ENCODE measurements at places on chromosomes 7 and 10. TPM values are rescaled to one million over a fixed set of nuclear protein-coding genes. Genes with fewer than 3 reads are reported as not detected.

GRCh38 chr7:45576249-45576929 lies 2.2 kb downstream of the ADCY1 start:
- DNase-seq, result no peak

GRCh38 chr7:84981055-84981976 lies 205.5 kb downstream of the SEMA3D start:
- DNase-seq, result no peak

GRCh38 chr10:68171539-68172080 lies 60.3 kb downstream of the ATOH7 start:
- no peak for DNase-seq

DNA sequence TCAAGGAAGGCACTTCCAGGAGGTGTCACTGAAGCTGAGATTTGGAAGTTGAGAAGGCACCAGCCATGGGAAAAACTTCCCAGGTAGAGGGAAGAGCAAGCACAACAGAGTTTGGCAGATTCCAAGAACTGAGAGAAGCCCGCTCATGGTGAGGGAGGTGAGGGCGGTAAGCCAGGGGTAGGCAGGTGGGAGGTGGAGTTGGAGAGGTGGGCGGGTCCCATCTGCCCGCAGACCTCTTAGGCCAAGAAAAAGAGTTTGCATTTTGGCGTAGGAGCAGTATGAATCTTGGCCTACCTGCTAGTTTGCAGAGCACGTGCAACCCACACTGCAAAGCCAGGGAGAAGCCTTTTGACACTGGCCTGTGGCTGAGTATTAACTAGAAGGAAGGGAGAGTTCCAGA lies 18.8 kb downstream of the FRMPD2 start:
- DNase-seq, result no peak

GRCh38 chr10:89362929-89363328 lies 14.9 kb upstream of the IFIT1B start:
- no peak for DNase-seq

GRCh38 chr10:11381023-11381422 lies 230.4 kb downstream of the USP6NL start:
- no peak for DNase-seq

DNA sequence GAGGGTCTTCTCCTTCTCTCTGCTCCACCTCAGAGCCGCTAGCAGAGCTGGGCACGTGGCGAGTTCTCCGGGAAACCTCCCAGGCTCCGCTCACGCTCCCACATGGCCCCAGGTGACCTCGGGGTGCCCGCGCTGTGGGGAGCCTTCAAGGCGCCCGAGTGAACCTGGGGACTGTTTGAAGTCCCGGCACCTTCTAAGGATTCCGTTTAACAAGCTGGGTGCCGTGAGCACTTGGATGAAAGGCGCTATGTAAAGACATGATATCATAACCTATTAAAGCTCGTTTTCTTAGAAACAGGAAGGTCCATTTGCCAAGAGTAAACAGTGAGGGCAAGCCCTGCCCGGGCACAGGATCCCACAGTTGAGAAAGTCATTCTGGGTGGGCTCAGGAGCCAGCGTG lies 15.8 kb upstream of the MYL10 start:
- DNase-seq, result peak; percentile 23

The CDK1 gene
- polyA plus RNA-seq, result 1.9 TPM

- DNase-seq, result no peak
Observed at GRCh38 chr10:36188461-36188860, 546.4 kb upstream of the FZD8 start.

- DNase-seq, result no peak
Observed at GRCh38 chr7:111697771-111698170, 135.5 kb upstream of the IMMP2L start.

The MRC1 gene
- polyA plus RNA-seq, result 32.7 TPM

The VAX1 gene
- polyA plus RNA-seq, result not detected

The SFTPA1 gene
- not detected for polyA plus RNA-seq

DNA sequence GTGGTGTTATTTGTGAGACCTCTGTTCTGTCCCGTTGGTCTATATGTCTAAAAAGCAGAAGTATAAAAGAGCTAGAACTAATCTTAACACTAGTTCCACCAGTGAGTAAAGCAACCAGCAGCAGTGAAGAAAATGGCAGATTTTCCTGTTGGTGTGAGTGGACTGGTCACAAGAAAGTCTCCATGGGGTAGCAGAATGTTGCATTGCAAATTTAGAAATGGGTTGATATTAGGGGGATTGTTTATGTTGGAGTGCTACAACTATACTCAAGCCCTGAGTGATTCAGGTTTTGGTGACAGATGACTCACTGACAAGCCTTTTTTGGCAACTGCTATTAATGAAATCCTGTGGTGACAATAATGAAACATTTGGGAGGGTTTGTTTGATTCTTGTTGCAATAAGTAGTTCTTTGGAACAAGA lies 5.6 kb downstream of the AVL9 start:
- no peak for DNase-seq

The TSC22D4 gene
- 49.6 TPM for polyA plus RNA-seq

DNA sequence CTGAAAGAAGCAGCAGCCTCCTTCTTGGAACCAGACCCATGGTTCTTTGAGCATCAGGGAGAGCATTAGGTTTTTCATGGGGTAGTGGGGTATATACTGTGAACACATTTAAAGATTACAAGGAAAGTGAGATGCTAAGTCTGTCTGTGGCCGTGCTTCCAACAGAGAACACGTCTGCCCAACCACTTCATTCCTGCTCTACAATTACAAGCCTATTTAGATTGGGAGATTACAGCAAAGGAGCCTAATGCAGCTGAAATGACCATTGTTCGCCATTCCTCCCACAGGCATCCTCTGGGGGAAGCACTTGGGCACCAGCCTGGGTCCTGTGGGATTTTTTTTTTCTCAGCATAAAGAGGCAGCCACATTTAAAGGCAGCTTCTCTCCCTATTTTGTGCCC lies 536.4 kb downstream of the XPNPEP1 start:
- DNase-seq, result peak; percentile 6

The CHRM2 gene
- 24.1 TPM for polyA plus RNA-seq

The SLC39A12 gene
- 0.04 TPM for polyA plus RNA-seq

- DNase-seq, result no peak
Observed at GRCh38 chr7:105389889-105390288, 1.2 kb upstream of the SRPK2 start.

GRCh38 chr7:157757776-157758467 lies 421.1 kb downstream of the DNAJB6 start:
- no peak for DNase-seq

GRCh38 chr7:127844707-127845331 lies 186.4 kb downstream of the LRRC4 start:
- DNase-seq, result no peak

GRCh38 chr10:116796910-116797513 lies 52.3 kb upstream of the ENO4 start:
- peak; percentile 26 for DNase-seq

The TAS2R5 gene
- polyA plus RNA-seq, result 0.87 TPM

DNA sequence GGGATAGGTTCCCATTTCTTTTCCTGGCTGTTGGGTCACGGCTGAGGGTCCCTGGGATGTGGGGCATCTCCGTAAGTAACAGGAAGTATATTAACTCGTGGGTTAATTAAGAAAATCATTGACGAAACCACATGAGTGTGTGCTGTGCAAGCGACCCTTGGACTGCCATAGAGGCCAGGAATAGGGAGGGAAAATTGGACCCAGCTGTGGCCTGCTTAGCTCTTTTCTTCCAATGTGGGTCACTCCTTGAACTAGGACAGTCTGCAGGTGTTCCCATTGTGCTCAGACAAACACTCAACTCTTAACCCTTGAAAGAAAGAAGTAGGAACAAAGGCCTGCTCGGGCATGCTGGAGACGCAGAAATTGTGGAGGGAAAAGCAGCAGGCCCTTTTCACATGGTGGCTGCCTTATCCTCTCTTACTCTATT lies 25.6 kb upstream of the PLEKHA1 start:
- no peak for DNase-seq

DNA sequence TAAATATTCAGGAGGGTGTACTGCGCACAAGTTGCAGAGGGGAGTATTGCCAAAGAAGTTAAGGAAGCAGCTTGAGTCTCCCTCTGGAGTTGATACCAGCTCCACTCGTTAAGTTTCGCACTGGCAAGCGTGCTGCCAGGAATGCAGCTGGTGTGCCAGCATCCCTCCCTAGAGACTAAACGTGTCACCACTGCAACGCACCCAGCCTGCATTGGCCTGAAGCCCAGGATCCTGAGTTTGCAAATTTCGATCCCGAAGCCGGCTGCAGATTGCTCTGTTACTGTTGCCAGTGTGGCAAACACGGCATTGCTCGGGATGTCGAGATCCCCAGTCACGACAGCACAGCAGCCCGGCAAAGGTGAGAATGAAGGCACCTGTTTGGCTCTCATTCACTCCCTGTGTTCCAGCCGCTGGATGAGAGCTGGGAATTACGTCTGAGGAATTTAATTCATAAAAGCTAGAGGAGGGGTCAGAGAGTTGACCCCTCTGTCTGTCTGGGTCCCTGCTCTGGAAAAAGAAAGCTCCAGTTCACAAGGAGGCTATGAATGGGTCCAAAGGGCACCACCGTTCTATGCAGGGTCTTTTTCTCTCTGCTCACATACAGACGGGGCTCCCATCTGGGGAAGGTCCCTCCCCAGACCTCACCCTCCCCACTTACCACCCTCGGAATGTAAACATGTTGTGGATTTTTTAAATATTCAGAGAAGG lies 61.0 kb downstream of the NRP1 start:
- DNase-seq, result no peak

The CLIP2 gene
- polyA plus RNA-seq, result 19.7 TPM

DNA sequence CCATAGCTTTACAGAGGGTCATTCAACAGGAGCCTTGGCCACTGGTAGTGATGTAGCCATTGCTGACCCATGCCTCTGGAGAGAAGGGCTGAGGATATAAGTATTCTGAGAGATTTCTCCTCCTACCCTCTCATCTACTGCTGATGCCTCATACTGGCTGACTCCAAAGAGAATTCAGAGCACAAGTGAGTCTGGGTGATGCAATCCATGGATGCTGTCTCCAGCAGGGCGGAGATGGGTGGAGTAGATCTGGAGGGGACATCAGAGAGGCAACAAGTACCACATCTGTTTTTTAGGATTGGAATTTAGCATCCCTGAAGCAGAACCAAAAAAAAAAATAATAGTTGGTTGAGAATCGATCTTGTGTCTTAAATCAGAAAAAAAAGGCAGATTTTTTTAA lies 705.7 kb upstream of the CELF2 start:
- no peak for DNase-seq

DNA sequence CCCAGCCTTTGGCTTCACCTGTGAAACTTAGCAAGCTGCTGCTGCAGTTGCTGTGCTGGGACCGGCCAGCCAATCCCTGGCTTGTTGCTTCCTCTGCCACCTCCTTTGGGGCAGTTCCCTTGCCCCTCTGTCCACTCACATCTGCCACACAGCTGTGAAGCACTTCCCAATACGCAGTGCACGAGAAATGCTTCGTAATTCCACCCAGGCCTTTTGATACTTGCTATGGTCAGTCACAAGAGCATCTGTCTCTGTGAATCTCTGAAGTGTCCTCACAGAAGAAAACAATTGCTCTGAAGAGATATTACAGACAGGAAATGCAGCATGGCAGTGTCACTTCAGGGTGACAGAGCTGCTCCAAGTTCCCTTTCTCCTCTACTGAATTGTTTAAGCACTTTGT lies 208.5 kb downstream of the PTEN start:
- DNase-seq, result no peak

- DNase-seq, result no peak
Observed at GRCh38 chr7:143229054-143229790, 7.4 kb downstream of the TAS2R40 start.

The SERPINE1 gene
- 45.6 TPM for polyA plus RNA-seq

The BLOC1S2 gene
- polyA plus RNA-seq, result 22.4 TPM

DNA sequence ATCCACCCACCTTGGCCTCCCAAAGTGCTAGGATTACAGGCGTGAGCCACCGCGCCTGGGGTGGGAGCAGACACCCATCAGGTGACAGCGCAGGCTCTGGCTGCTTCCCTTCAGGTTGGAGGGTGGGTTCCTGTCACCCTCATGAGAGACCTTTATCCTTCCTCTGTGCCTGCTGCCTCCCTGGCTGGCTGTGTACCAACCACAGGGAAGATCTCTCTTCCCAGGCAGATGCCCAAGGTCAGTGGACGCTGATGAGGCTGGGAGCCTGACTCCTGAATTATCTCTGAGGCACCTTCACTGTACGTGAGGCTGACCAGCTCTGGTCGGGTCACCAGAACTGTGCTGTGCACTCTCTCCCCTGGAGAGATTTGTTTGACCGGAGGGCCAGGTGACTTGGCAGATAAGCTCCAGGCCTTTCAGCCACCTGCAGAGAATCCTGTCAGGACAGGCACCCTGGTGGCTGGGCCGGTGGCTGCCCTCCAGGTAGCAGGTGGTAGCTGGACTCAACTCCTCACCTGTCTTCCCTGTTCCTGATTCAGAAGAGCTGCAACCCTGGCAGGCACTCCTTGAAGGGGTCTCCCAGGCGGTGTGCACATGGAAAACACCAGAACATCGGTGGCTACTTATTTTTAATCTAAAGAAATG lies 251.9 kb downstream of the GLRX3 start:
- no peak for DNase-seq

DNA sequence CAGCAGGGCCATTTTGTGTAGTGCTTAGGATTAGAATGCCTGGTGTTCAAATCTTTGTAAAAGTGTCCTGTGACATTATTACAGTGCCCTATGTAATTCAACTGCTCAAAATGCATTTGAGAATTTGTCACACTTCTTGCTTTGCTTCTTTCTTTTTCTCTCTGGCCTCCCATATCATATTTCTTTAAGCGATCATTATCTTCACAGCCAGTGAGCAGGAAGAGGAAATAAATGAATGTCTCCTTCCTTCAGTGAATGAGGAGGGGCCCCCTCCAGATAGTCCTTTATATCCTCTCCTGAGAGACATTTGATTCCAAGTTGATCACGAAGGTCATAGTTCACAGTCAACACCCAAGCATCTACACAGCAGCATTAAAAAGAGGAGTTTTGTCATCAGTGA lies 425.1 kb upstream of the NPVF start:
- DNase-seq, result no peak

DNA sequence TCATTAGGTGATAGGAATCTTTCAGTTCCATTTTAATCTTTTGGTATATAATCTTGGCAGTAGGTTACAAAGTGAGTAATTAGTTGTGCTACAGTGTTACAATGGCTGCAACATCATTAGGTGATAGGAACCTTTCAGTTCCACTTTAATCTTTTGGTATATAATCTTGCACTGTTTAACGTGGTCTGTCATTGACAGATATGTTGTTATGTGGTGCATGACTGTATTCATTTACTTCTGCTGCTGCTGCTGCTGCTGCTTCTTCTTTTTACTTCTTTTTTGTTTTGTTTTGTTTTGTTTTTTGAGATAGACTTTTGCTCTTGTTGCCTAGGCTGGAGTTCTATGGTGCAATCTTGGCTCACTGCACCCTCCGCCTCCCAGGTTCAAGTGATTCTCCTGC lies 28.6 kb downstream of the ST7 start:
- DNase-seq, result no peak

GRCh38 chr7:107643407-107643806 lies 17.2 kb upstream of the SLC26A4 start:
- DNase-seq, result no peak

DNA sequence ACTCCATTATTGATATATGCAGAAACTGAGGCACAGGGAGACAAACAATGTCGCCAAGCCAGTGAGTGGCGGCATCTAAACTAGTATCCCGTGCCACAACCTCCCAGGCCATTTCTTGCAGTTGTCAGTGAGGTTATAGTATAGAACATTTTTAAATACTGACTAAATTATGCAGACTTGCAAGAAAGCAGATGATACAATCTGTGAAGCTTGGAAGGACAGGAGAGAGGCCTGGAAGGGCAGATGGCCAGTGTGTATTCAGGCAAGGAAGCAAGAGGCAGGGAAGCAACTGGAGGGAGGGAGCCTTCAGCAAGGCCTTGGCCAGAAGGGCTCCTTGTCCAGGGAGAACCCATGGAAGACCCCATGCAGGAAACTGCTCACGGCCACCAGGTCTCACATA lies 110.3 kb upstream of the APBB1IP start:
- DNase-seq, result no peak

Data from urinary bladder (tissue), 4 donors.